ENCODE measurements at places on chromosomes 16 and 17. TPM values are rescaled to one million over a fixed set of nuclear protein-coding genes. Genes with fewer than 3 reads are reported as not detected.

The ALOX15B gene
- 0.60 TPM for total RNA-seq

The COG4 gene
- 28.7 TPM for total RNA-seq

The GABARAP gene
- total RNA-seq = 676 TPM

The SPATA20 gene
- total RNA-seq = 85.9 TPM

The GAST gene
- not detected for total RNA-seq

The NR1D1 gene
- 10.6 TPM for total RNA-seq

The TBX6 gene
- total RNA-seq = 0.31 TPM

The DOC2A gene
- total RNA-seq = 1.5 TPM

The TP53TG3 gene
- 0.49 TPM for total RNA-seq

The NEUROD2 gene
- total RNA-seq = 0.01 TPM

The TBC1D3I gene
- 0.21 TPM for total RNA-seq

The ALOX12B gene
- 1.5 TPM for total RNA-seq

The CD300H gene
- not detected for total RNA-seq

The SLC12A3 gene
- total RNA-seq = not detected

The KRT34 gene
- 0.49 TPM for total RNA-seq

The SHPK gene
- 16.0 TPM for total RNA-seq

The TRAF7 gene
- total RNA-seq = 55.8 TPM

The MAP3K3 gene
- 16.8 TPM for total RNA-seq

The ST3GAL2 gene
- total RNA-seq = 19.5 TPM

The CES3 gene
- total RNA-seq = 2.9 TPM

The OTOA gene
- total RNA-seq = 0.06 TPM

The SLC5A10 gene
- 0.17 TPM for total RNA-seq

The TBC1D3K gene
- not detected for total RNA-seq

The CDT1 gene
- total RNA-seq = 34.7 TPM

The SECTM1 gene
- 2.1 TPM for total RNA-seq

The SLFN12 gene
- not detected for total RNA-seq

The IRF8 gene
- total RNA-seq = 0.34 TPM

The CDRT15 gene
- not detected for total RNA-seq

The TNFRSF17 gene
- not detected for total RNA-seq

The CSH2 gene
- not detected for total RNA-seq
